ENCODE measurements at places on chromosomes 11 and 22.

GRCh38 chr11:7546324-7546791 is 32.6 kb downstream of the PPFIBP2 start:
- DNase-seq = no peak

- no peak for DNase-seq
Measured at GRCh38 chr11:33774736-33775466, 581 bp upstream of the FBXO3 start.

DNA sequence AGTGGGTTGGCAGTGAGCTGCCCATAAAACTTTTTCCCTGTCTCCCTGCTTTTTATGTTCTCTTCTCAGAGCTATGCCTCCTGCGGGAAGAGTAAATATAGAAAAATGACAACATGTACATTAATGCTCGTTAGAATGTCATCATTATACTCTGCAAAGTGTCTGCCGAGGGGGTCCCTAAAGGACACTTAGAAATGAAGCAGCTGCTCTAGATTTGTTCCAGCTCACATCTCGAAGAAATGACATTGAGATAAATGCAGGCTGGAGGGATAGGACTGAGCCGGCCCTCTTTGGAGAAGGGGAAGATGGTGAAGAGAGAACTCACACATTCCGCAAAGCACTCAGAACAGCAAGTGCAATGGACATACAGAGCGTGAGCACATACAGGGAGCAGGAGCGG is 240.0 kb downstream of the NXPE2 start:
- DNase-seq = no peak

- DNase-seq = peak; percentile 53
Measured at GRCh38 chr11:3853899-3854659, 1.4 kb upstream of the STIM1 start.

GRCh38 chr22:35230839-35231584 is 26.3 kb upstream of the HMGXB4 start:
- no peak for DNase-seq

DNA sequence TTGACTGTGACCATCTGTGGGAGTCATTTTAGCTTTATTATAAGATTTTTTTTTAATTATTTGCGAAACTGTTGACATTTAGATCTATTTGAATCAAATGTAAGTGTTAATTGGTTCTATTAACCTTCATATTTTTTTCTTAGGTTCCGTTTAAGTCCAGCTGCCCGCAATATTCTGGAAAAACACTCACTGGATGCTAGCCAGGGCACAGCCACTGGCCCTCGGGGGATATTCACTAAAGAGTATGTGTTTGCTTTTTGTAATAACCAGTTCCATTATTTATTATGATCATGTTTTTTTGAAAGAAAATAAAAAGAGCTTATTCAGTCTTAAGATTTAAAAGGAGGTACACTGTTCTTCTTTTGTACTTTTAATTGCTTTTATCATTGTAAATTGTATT is 43.9 kb downstream of the PDHX start:
- DNase-seq = no peak

All from stimulated activated CD8-positive, alpha-beta memory T cell treated with anti-CD3 and anti-CD28 coated beads, Interleukin-15, amount 100 ng/mL, for 48 hours (primary cell).